ENCODE measurements at places on chromosomes 12 and 14. TPM values are rescaled to one million over a fixed set of nuclear protein-coding genes. Genes with fewer than 3 reads are reported as not detected.

DNA sequence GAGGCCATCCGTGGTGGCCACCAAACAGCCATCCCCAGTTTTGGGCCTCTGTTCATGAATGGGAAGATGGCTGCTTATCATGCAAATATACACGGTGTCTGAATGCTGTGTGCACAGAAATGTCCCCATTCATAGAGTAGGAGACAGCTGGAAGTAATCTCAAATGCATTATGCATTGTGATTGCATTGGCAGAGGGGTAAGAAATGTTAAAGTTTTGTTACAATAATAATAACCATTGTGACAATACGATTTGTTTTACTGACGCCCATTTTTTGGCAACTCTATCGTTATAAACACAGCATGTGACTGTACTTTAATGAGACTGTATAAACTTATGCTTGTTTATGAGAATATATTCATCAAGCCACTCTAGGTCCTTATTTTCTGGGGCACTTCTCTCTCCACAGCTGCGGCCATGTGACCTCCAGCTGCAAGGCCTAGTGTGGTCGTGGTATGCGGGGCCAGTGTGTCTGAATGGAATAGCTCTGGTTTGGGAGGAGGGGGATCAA, 474.3 kb downstream of the VRK1 start:
- peaks cover 2% of the 10 kb centered on the region for H3K27me3 ChIP-seq
- H3K36me3 ChIP-seq = no peaks in the 10 kb centered on the region
- no peak overlapping the region for H3K27ac ChIP-seq
- H3K4me3 ChIP-seq = no peak overlapping the region

Gene PARPBP
- 1.7 TPM for total RNA-seq

- H3K27ac ChIP-seq = no peak overlapping the region
- H3K4me1 ChIP-seq = no peaks in the 10 kb centered on the region
- no peak for DNase-seq
- no peaks in the 10 kb centered on the region for H3K36me3 ChIP-seq
These were observed 113.7 kb upstream of the KITLG start for GRCh38 chr12:88693837-88694445.

- H3K27me3 ChIP-seq = no peaks in the 10 kb centered on the region
- H3K4me1 ChIP-seq = no peaks in the 10 kb centered on the region
- DNase-seq = peak; percentile 95
These were observed 1.2 kb downstream of the CRY1 start for GRCh38 chr12:107091989-107092641.

- H3K27ac ChIP-seq = no peak overlapping the region
- no peaks in the 10 kb centered on the region for H3K4me1 ChIP-seq
- no peak for DNase-seq
- no peak overlapping the region for H3K4me3 ChIP-seq
- H3K36me3 ChIP-seq = no peaks in the 10 kb centered on the region
These were observed 26.5 kb downstream of the BMP4 start for GRCh38 chr14:53929871-53930715.

GRCh38 chr14:65783101-65783500, 370.6 kb downstream of the FUT8 start:
- H3K27ac ChIP-seq = no peak overlapping the region
- no peak for DNase-seq
- no peak overlapping the region for H3K4me3 ChIP-seq
- no peaks in the 10 kb centered on the region for H3K36me3 ChIP-seq
- H3K4me1 ChIP-seq = no peaks in the 10 kb centered on the region
- peaks cover 2% of the 10 kb centered on the region for H3K27me3 ChIP-seq

Gene GLIPR1L1
- total RNA-seq = not detected

Gene TBC1D30
- 15.7 TPM for total RNA-seq

DNA sequence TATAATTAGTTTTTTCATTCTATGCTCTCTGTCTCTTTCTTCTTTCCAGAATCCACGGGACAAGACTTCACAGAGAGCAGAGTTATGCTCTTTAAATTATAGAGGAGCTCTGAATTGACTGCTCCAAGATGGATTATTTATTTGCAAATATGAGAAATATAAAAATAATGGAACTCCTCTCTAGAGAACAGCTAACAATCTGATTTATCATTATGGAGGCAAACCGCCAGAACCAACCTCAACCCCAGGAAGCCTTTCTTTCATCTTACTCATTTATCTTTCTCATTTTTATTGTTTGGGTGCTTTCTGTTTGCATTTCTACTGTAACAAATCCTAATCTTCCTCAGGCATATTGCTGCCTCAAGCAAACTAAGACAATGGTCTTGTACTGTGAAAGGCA, 216.5 kb downstream of the C12orf50 start:
- no peaks in the 10 kb centered on the region for H3K36me3 ChIP-seq
- no peak overlapping the region for H3K4me3 ChIP-seq
- no peaks in the 10 kb centered on the region for H3K4me1 ChIP-seq

Gene ACSM4
- not detected for total RNA-seq

GRCh38 chr12:25194214-25194613, 746 bp downstream of the DNAI7 start:
- peaks cover 15% of the 10 kb centered on the region for H3K4me1 ChIP-seq
- H3K27me3 ChIP-seq = no peaks in the 10 kb centered on the region
- H3K27ac ChIP-seq = no peak overlapping the region
- no peak overlapping the region for H3K4me3 ChIP-seq
- DNase-seq = peak; percentile 36

DNA sequence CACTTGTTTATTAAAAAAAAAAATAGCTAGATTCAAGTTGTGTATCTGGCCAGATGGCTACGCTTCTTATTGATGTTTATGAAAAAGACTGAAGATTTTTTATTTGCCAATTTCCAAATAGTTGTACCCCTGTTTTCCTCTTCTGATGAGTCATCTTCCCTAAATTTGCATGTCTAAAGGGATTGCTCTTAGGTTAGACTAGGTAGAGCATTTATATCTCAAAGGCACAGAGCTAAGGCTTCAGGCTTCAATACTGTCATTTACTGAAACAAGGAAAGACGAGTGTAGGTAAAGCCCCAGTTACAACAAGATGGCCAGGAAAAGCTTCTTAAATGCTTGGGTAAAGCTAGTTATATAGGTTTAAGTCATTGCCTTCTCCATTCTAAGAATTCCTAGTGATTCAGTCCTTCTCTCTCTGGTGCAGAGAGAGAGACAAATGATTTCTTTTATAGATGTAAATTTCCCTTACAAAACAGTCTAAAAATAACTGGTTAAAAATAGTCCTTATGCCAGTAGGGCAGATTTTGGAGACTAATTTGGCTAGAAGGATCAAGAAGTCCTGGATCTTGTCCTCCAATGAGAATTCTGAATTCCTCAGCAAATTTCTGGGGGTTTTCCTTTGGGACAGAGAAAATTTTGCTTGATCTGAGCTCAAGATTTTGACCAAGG, 26.1 kb downstream of the LEMD3 start:
- H3K36me3 ChIP-seq = peaks cover 7% of the 10 kb centered on the region
- peak overlapping the region; percentile 45 for H3K27ac ChIP-seq
- H3K4me3 ChIP-seq = no peak overlapping the region
- peaks cover 5% of the 10 kb centered on the region for H3K4me1 ChIP-seq
- no peaks in the 10 kb centered on the region for H3K27me3 ChIP-seq

DNA sequence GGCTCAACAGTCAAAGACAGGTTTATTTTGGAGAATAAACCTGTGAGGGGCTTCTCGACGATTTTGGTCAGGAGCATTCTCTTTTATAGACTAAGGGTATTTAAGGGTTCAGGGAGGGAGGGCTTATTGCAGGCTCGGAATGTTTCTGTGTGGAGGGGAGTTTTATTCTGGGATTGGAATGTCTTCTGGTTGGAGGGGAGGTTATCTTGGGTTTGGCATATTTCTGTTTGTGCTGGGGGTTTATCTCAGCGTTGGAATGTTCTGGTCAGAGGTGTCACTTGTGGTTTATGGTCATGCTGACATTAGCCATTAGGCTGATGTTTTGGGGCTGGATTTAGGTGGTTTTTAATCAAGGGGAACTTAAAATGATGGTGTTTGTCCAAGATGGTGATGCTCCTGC, 103.9 kb downstream of the SUDS3 start:
- no peaks in the 10 kb centered on the region for H3K4me1 ChIP-seq
- no peaks in the 10 kb centered on the region for H3K27me3 ChIP-seq
- H3K27ac ChIP-seq = no peak overlapping the region

DNA sequence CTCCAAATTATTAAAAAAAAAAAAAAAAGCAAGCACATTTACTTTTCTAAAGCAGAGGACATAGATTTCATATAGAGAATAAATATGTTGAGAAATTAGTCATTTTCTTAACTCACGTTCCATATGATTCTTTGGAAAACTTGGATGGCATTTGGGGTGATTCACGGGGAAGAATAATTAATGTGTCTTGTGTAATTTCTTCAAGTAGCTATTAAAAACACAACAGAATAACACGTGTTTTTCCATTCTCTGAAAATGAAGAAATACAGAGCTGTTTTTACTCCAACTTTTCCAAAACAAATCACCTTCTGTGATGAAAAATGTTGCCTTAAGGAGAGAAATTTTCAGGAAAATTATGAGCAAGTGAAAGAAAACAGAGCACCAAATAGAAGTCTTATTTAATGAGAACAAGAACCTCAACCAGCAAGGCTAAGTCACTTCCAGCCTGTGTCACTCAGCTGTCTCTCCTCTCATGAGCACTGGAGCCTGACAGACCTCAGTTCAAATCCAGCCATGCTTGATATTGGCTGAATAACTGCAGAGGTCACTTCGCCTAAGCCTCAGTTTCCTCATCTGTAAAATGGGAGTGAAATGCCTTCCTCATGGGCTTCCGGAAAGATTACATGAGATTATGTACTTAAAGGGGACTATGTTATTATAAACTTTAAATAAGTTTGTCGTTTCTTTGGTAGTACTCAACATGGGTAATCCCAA, 42.8 kb upstream of the NUAK1 start:
- no peak overlapping the region for H3K4me3 ChIP-seq
- no peaks in the 10 kb centered on the region for H3K36me3 ChIP-seq
- no peak for DNase-seq
- H3K4me1 ChIP-seq = no peaks in the 10 kb centered on the region
- no peak overlapping the region for H3K27ac ChIP-seq

Gene CCDC175
- total RNA-seq = 0.94 TPM

GRCh38 chr14:98952593-98953350, 319.2 kb downstream of the BCL11B start:
- H3K4me3 ChIP-seq = no peak overlapping the region
- H3K27me3 ChIP-seq = no peaks in the 10 kb centered on the region
- no peak overlapping the region for H3K27ac ChIP-seq
- H3K4me1 ChIP-seq = peaks cover 1% of the 10 kb centered on the region
- no peaks in the 10 kb centered on the region for H3K36me3 ChIP-seq

Gene ZNF384
- 50.8 TPM for total RNA-seq

GRCh38 chr12:88509851-88510250, 70.4 kb downstream of the KITLG start:
- no peak overlapping the region for H3K27ac ChIP-seq
- H3K27me3 ChIP-seq = no peaks in the 10 kb centered on the region
- no peak overlapping the region for H3K4me3 ChIP-seq
- peaks cover 3% of the 10 kb centered on the region for H3K36me3 ChIP-seq
- no peak for DNase-seq
- no peaks in the 10 kb centered on the region for H3K4me1 ChIP-seq

Gene HNF1A
- total RNA-seq = 0.46 TPM

Gene KRT73
- total RNA-seq = not detected

GRCh38 chr12:76023069-76023690, 8.4 kb downstream of the PHLDA1 start:
- H3K4me3 ChIP-seq = no peak overlapping the region

DNA sequence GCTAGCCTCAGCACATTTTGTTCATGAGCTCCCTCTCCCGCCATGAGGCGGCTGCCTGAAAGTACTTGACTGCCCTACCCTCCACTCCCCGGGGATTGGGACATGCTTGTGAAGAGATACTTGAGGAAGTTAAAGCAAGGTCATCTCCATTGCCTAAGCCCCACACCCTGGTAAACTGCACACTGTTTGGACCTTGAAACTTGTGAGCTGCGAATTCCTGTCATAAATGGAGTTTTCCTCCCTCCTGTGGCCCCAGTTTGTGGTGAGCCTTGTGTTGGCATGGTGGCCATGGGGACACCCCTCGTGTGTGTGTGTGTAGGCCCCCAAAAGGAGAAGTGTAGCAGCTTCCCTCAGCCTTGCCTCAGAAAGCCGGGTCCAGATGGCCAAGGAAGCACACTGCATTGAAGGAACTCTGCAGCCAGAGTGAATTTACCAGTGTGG, 395.5 kb downstream of the ZFP36L1 start:
- peak overlapping the region; percentile 81 for H3K27ac ChIP-seq
- peaks cover 12% of the 10 kb centered on the region for H3K4me1 ChIP-seq
- H3K27me3 ChIP-seq = no peaks in the 10 kb centered on the region
- DNase-seq = no peak
- no peak overlapping the region for H3K4me3 ChIP-seq
- H3K36me3 ChIP-seq = no peaks in the 10 kb centered on the region

- DNase-seq = peak; percentile 64
- no peaks in the 10 kb centered on the region for H3K4me1 ChIP-seq
- H3K36me3 ChIP-seq = no peaks in the 10 kb centered on the region
- H3K27me3 ChIP-seq = no peaks in the 10 kb centered on the region
- no peak overlapping the region for H3K4me3 ChIP-seq
- H3K27ac ChIP-seq = no peak overlapping the region
These were observed 32.7 kb downstream of the DYRK2 start for GRCh38 chr12:67681105-67681778.

GRCh38 chr12:113826805-113827538, 139.2 kb downstream of the RBM19 start:
- DNase-seq = no peak
- no peak overlapping the region for H3K4me3 ChIP-seq
- no peaks in the 10 kb centered on the region for H3K27me3 ChIP-seq
- H3K4me1 ChIP-seq = no peaks in the 10 kb centered on the region
- H3K27ac ChIP-seq = no peak overlapping the region
- H3K36me3 ChIP-seq = peaks cover 14% of the 10 kb centered on the region

- no peaks in the 10 kb centered on the region for H3K36me3 ChIP-seq
- no peak overlapping the region for H3K27ac ChIP-seq
- peak; percentile 23 for DNase-seq
- H3K4me3 ChIP-seq = no peak overlapping the region
- peaks cover 24% of the 10 kb centered on the region for H3K4me1 ChIP-seq
These were observed 1.5 kb downstream of the AMN start for GRCh38 chr14:102923925-102924486.

Gene YBX3
- 299 TPM for total RNA-seq

DNA sequence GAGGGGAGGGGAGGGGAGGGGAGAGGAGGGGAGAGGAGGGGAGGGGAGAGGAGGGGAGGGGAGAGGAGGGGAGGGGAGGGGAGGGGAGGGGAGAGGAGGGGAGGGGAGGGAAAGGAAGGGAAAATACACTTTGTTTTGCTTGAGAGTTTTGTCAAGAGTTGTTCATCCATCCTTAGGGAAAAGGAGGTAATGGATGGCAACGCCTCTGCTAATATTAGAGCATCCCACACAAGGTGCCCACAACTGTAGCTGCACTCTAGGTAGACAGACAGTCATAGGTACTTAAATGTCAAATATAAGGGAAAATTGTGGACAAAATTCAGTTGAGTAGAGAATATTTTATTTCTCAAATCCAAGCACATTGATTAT, 2.5 kb upstream of the SSH1 start:
- H3K27ac ChIP-seq = no peak overlapping the region
- H3K36me3 ChIP-seq = no peaks in the 10 kb centered on the region
- no peaks in the 10 kb centered on the region for H3K27me3 ChIP-seq

- peaks cover 14% of the 10 kb centered on the region for H3K36me3 ChIP-seq
- H3K4me3 ChIP-seq = no peak overlapping the region
- no peak overlapping the region for H3K27ac ChIP-seq
- no peak for DNase-seq
- H3K27me3 ChIP-seq = no peaks in the 10 kb centered on the region
These were observed 50.4 kb upstream of the AMN start for GRCh38 chr14:102872020-102872419.
